ENCODE measurements at places on chromosomes 3 and 15.
A peak's percentile ranks its signal among the peaks of the same experiment; 100 is the strongest.

GRCh38 chr3:187085021-187085666 is 54.2 kb downstream of the RPL39L start:
- DNase-seq, result no peak

DNA sequence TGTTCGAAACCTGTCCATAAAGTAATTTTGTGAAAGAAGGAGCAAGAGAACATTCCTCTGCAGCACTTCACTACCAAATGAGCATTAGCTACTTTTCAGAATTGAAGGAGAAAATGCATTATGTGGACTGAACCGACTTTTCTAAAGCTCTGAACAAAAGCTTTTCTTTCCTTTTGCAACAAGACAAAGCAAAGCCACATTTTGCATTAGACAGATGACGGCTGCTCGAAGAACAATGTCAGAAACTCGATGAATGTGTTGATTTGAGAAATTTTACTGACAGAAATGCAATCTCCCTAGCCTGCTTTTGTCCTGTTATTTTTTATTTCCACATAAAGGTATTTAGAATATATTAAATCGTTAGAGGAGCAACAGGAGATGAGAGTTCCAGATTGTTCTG is 44.4 kb downstream of the AGTR1 start:
- DNase-seq, result no peak

DNA sequence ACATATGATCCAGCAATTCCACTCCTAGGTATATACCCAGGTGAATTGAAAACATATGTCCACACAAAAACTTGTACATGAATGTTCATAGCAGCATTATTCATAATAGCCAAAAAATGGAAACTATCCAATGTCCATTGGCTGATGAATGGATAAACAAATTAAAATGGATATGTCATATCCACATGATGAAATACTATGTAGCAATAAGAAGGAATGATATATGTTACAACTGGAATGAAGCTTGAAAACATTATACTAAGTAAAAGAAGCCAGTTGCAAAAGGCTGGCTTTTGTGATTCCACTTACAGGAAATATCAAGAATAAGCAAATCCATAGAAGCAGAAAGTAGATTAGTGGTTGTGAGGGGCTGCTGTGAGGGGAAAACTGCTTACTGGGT is 33.7 kb downstream of the BNC1 start:
- no peak for DNase-seq

DNA sequence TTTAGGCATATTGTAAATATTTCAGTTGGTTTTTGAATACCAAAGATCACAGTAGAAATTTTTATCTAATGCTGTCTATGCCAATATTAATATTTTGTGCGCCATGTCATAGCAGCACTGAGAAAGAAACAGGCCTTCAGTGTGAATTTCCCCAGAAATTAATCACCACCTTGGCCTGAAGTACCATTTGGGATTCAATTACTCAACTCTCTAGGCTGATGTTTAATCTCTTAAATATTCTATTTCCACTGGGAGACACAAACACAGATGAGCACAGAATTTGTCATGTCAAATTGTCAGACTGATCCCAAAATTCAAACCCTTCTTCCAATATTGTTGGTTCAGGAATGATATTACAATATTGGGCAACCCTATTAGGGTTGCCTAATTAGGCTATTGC is 509.3 kb downstream of the ROBO1 start:
- DNase-seq, result no peak

- DNase-seq, result no peak
Measured at GRCh38 chr3:179882292-179882691, 154.4 kb downstream of the PEX5L start.

- DNase-seq, result peak; percentile 91
Measured at GRCh38 chr3:183807209-183807728, 18.1 kb downstream of the MAP6D1 start.

DNA sequence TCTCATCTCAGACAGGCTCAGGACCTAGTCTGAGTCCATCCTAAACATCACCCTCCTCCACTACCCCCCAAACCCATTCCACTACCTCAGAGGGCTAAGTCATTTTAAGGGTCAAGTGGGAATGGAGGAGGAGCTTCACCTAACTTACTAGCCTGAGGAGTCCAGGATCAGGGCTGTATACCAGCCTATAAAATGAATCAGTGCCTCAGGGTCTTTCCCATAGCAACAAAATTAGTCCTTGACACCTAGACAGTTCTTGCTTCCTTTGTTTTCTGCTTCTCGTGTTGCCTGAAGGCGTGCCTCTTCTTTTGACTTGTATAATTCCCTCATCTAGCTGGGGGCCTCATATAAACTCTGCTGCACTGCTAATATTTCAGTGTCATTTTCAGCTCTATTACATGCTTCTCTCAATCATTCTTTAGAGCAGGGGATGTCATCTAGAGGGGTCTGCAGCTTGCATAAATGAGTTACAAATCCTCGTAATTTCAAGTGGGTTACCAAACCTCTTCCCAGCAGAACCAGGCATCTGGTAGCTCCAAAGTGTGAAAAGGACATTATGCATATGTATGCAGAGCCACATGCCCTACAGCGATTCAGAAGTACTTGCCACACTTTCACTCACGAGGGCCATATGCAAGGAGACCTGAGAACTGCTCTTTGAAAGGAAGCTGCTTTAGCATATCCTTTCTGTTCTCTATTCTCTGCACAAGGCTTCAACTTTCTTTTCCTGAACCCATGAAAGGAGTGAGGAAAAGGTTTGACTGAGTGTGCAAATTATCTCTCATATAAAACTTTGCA is 311.7 kb upstream of the SEMA6D start:
- DNase-seq, result no peak

DNA sequence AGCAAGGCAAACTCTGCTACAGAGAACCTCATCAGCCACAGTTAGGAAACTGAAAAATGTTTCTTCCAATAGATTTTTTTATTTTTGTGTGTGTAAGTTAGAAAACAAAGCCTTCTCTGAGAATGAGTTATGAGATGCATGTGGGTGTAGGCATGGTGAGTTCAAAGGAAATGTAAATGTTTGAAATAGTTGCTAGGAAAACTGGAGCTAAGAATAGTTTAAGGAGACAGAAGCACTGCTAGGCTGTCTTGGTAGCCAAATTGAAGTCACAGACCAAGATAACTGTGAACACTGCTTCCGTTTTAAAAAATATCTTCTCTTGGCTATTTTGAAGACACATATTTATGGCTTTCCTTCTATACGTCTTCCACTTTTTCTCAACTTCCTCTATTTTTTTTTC is 1501.2 kb upstream of the CADM2 start:
- DNase-seq, result no peak

GRCh38 chr15:35465783-35466182 is 80.2 kb downstream of the DPH6 start:
- no peak for DNase-seq

- no peak for DNase-seq
Measured at GRCh38 chr3:85193565-85193964, 234.8 kb downstream of the CADM2 start.

Measured in NCI-H2171 (cell line).